Activated T-helper 1 cell treated with anti-CD3 and anti-CD28 coated beads, Interleukin-12 subunit alpha, Interleukin-12 subunit beta, Interleukin-2, Interleukin-4 antibody, amounts not matched to agents 30 ng/mL and 10 ng/mL and 1 ng/mL, durations not matched to agents 14 hours and 24 hours and 36 hours (primary cell): ENCODE measurements at places on chromosomes 4 and X. TPM values are rescaled to one million over a fixed set of nuclear protein-coding genes. Genes with fewer than 3 reads are reported as not detected.

KLHL34 gene
- total RNA-seq = 0.26 and 0.42 TPM in 2 replicates

NSDHL gene
- 24.0 and 24.9 TPM in 2 replicates for total RNA-seq

TRIM60 gene
- total RNA-seq = not detected in 2 replicates

IL15 gene
- 0.67 and 1.8 TPM in 2 replicates for total RNA-seq

ARHGAP24 gene
- not detected in 2 replicates for total RNA-seq

COX18 gene
- total RNA-seq = 19.9 and 22.2 TPM in 2 replicates

SLC9B1 gene
- total RNA-seq = 0.51 and 0.52 TPM in 2 replicates

LRAT gene
- not detected in 2 replicates for total RNA-seq

PLS3 gene
- total RNA-seq = 1.4 TPM in 2 replicates

STOX2 gene
- total RNA-seq = not detected in 2 replicates

COL4A6 gene
- not detected in 2 replicates for total RNA-seq

HELT gene
- not detected in 2 replicates for total RNA-seq
